RKO (cell line): ENCODE measurements at places on chromosomes 2 and 18.

DNA sequence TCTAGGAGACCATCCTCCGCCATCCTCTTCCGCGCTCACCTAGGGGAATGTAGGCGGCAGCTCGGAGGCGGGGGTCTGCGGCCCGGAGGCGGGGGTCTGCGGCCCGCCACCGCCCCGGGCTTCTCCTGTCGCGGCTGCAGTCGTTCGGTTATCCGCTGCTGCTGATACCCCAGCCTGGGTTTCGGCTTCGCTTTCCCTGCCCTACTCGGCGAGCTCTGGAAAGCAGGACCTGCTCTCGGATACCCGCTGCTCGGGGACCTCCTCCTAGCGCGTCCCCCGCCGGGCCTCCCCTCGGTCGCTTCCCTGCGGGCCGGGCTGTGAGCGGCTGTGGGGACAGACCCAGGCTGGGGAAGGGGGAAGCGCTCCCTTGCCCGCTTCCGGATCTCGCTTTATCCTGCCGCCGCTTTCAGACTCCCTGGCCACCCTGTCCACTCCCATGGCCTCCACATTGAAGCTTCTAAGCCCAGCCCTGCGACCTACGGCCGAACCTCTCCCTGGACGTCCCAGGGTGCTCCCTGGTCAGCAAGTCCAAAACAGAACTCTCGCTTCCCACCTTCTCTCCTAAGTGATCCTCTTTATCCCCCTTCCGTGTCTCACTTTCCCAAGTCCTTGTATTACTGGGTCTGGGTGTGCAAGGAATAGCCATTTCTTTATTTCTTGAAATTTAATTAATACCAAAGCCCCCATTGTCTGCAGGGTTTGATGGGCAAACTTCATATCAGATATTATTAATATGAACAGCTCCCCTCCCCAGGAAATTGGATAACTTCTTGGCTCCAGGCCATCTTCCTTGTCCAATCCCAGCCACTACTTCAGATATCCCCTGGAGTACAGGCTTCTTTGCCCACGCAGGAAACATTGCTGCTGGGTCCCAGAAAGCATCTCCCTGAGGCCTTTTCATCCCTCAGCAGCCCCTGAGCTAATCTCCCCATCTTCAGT, 769 bp downstream of the FKBP1B start:
- DNase-seq, result no peak

GRCh38 chr2:150479075-150479915, 8.2 kb downstream of the RND3 start:
- DNase-seq, result peak; percentile 15

DNA sequence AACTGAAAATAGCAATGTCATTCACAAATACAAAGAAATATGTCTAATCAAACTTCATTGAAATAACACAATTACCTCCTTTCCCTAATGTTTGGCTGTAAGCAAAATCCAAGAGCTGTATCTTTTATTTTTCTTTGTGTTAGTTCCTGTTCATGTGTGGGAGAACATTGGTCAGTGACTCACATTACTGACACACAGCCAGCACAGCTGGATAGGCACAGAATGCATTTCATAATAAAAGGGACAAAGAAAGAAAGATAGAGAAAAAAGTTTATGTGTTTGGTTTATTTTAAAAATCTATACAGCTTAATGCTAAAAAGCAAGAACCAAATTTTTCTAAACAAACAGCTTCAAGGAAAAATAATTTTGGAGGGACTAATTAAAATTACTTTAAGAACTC, 185.6 kb upstream of the COL3A1 start:
- peak; percentile 66 for DNase-seq

- DNase-seq, result no peak
Measured at GRCh38 chr2:130726614-130727180, 2.2 kb upstream of the GPR148 start.

DNA sequence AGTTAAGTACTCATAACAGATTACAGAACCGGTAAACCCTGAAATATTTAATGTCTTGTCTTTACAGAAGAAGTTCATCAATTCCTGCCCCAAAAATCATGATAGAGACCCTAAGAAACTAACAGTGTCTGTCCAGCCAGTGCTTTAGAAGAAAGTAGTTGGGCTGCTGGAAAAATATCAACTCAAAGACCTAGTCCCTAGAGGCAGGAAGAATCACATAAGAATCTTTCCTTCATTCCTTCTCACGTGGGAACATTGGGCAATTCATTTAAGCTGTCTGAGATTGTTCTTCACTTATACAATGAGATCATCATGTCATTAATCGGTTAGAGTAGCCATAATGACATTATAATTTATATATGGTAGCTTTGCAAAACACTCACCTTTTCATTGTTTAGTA, 156.4 kb downstream of the CCBE1 start:
- DNase-seq, result no peak

DNA sequence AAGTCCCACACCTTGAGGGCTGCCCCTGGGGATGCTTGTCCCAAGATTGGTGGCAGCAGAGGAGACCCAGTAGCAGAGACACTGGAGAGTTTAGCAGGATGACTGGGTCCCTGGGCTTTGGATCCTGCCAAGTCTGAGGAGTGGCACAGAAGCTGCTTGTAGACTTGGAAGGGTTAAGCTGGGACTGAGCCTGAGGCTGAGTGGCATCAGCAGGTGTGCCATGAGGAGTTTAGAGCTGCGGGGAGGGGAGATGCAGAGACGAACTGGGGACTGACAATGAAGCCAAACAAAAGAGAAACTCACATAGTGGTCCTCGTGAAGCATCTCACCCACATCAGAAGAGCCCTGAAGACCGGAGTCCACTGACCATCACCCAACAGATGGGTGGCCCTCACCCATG, 329.7 kb upstream of the KLHL29 start:
- no peak for DNase-seq

DNA sequence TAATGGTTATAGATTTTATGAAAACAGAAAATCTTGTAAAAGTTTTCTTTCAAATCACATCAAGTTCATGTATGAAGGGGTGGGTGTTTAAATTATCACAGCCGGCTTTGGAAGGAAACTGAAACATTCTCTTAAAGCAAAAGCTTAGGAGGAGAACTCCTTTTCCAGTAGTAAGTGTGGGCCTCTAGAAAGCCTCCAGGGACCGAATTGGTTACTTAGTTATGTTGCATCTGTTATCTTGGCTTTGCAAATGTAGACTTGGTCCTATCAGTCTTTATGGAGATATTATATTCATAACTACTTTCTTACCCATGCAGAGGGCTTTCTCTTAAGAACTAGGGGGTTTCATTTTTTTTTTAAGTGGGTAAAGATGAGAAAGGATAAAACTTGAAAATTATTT, 7.4 kb downstream of the NAB1 start:
- DNase-seq, result no peak

DNA sequence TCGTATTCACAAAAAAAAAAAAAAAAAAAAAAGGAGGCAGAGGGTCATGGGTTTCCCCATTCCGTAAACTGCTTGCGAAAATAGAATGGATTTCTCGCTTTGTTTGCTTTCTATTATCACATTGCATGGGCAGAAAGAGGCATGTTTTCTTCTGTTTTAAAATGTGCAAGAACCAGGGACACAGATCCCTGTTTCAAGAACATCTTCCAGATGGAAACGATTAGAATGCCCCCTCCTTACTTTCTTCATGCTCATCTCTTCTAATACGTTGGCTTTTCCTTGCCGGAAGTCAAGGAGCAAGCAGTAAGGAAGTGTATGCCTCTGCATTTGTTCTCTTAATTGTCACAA, 51.0 kb upstream of the ZNF516 start:
- DNase-seq, result no peak

DNA sequence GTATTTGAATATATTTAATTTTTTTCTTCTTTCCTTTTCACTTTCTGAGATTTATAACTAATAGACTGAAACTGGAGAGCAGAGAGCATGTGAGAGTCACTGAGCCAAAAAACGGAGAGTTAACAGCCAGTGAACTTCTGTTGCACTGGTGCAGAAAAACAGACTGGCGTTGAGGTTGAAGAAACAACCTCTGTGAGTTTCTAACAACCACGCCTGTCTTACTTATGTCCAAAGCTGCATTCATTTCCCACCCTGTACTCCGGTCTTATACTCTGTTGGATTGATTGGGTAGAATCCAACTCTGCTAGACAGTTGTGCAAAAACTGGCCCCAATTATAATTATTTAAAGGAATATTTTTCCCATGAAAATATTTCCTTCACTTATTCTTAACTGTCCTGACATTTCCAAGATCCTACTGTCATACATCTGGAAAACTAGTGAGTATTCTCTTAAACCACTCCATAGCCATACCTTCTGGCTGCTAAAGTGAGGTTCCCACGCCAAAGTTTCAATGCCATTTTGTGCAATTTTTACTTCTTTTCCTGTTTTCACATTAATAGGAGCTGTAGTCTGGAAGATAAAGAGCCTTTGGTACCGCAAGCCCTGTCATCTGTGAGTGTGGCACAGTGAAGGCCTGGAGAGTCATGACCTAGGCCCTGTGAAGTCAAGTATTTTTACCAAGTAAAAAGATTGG, 9.4 kb downstream of the CYP1B1 start:
- DNase-seq, result no peak

DNA sequence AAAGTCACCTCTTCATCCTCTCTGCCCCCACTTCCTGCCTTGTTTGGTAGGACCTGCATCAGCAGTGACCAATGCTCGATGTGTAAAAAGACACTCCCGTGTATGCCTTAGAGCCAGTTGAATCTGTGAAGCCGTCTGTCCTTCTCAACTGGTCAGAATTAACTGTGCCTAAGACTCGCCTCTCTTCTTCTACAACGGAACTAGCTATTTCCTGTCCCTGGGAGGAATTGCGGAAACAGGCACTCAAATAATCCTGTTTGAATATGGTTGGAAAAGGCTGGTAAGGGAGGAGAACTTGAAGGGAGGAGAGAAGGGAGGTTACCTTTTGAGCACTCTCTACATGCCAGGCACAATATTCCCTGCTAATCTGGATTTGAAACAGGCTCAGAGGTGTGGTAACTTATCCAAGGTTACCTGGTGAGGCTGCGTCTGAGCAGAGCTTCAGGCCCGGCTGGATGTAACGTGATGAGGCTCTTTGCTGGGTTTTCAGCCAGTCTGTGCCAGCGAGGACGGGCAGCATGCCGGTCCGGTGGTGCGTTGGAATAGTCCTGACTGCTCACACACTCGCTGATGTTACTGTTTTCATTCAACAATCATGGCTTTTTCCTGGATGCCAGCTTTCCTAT, 127.0 kb downstream of the FAM168B start:
- DNase-seq, result no peak

DNA sequence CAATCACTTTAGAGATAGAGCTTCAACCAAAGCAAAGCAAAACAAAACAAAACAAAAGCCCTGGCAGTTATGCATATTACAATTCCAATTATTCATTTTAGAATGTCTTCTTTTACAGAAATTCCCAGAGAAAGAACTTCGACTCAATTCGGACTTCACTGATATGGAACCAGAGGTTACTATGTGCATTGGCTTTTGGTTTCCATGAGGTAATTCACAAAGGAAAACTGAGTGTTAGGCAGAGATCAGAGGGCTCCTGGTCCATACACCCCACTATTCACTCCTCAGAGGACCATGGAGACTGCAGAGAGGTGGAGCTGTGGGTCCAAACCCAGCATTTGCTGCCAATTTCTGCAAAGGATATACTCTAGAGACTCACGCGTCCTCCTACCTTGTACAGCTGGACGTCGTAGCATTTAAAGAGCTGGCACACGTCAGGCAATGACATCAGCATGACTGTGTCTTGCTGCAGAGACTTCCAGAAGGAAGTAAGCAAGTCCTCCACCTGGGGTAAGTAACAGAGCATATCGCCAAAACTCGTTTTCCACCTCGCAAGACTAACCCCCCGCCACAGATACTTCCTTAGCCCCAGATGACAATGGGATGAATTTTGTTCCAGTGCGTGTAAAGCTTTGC, 31.3 kb upstream of the CREG2 start:
- DNase-seq, result no peak

- DNase-seq, result no peak
Measured at GRCh38 chr2:42001711-42002201, 46.1 kb upstream of the PKDCC start.

DNA sequence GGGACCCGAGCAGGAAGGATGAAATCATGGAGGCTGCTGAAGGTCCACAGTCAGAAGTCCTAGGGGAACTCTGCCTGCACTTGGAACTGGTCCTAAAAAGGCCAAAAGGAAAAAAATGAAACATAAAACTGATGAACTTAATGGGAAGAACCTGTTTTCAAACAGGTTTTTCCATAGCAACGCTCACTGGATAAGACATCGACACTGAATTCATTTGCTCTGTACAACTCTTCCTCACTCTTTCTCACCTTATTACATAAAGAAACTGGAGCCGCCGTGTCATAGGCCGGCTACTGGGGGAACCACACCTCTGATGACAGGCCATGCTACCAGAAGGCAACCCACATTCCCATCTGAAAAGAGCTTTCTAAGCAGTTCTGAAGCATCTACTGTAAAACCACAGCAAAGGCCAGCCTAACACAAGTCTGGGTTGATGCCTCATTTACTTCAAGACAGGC, 83.6 kb downstream of the FARSB start:
- no peak for DNase-seq

DNA sequence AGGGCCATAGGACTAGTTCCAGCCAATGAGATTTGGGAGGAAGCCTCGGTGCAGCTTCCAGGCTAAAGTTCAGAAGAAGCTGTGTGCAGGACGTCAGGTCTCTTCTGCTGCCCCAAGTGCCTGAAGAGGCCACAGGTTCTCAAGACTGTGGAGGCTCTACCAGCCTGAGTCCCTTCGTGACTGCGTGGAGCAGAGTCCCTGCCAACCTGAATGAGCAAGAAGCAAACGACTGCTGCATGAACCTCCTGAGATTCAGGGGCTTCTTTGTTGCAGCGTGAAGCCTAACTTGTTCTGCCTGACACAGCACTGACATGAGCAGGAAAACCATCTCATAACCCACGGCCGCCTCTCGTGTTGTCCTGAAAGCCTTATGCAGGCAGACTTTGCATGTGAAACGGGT, 39.7 kb downstream of the TWIST2 start:
- no peak for DNase-seq

- DNase-seq, result no peak
Measured at GRCh38 chr2:10646153-10646552, 43.6 kb downstream of the NOL10 start.

GRCh38 chr2:16482460-16482859, 183.2 kb downstream of the CYRIA start:
- no peak for DNase-seq

DNA sequence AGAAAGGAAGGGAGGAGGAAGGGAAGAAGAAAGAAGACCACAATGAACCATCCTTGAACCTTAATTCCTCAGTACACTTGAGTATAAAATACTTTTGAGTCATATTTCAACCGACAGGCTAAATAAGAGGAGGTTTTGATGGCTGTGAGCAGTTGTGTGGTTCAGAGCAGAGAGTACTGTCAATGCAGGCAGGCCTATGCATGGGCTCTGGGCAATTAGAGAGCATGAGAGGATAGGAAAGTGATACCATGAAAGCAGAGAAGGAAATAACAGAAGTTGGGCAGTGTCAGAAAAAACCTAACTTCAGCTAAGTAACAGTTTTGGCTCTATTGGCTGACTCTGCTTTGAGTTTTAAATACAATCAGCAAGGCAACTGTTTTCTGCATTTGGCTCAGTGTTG, 123.6 kb upstream of the STK17B start:
- no peak for DNase-seq
